ENCODE measurements at places on chromosomes 5 and 9. TPM values are rescaled to one million over a fixed set of nuclear protein-coding genes. Genes with fewer than 3 reads are reported as not detected.

- DNase-seq = no peak
Observed at GRCh38 chr9:2158766-2159430, 143.8 kb downstream of the SMARCA2 start.

- DNase-seq = no peak
Observed at GRCh38 chr5:12870872-12871539, 966.8 kb upstream of the CTNND2 start.

NXNL2 gene
- not detected for total RNA-seq

PAM gene
- total RNA-seq = 107 TPM

DNA sequence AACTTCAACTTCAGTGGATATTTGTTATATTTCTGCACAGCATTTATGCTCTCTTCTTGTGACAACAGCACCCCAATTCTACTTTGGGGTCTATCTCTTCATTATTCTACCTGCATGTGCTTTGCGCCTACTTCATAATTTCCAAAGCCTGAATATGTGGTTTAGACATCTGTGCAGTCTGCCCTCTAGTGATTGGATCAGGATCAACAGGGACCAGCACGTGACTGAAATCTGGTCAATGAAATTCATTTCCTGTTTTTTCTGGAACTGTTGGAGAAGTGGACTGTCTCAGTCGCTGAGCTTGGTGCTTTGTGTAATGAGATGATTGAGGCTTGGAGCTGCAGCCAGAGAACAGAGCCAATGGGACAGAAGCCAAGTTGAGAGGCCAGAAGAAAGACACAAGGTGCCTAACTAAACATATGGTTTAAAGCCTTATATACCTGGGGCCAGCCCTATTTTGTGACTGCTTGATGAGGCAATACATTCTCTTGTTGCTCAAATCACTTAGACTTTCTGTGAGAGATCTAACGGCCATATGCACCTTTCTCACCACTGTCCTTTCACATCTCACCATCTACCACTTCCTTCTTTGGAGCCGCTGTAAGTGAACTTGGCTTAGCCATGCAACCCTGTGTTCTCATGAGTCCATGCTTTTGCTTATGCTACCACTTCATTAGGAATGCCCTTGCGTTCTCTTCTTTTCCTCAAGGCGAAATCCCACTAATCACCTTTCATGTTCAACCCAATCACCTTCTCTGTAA is 68.8 kb upstream of the PPP2R2B start:
- no peak for DNase-seq

GRCh38 chr5:112907166-112907631 is 14.8 kb downstream of the REEP5 start:
- no peak for DNase-seq

DNA sequence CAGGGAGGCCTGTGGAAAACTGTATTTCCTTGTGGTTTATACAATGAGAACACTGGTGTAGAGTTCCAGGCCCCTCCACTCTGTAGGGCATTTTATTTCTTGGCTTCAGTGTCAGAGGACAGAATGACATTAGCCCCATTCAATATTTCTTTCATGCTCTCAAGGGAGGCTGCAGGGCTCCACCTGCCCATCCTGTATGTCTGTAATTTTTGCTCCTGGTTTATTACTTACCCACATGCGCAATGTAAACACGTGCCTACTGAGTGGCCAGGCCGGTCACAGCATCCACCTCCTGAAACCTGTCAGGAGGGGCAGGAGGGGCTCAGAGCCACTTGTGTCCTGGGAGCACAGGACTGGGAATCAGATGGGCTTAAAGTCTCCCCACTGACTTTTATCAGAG is 82.4 kb downstream of the GADD45G start:
- no peak for DNase-seq

- DNase-seq = no peak
Observed at GRCh38 chr5:162240734-162241133, 173.2 kb downstream of the GABRG2 start.

GRCh38 chr5:124726631-124727362 is 19.6 kb downstream of the ZNF608 start:
- DNase-seq = no peak

GRCh38 chr5:178078197-178079010 is 34.9 kb upstream of the N4BP3 start:
- DNase-seq = no peak

EQTN gene
- 0.45 TPM for total RNA-seq

PSAT1 gene
- 12.6 TPM for total RNA-seq

- DNase-seq = no peak
Observed at GRCh38 chr5:150075806-150076205, 10.5 kb downstream of the CSF1R start.

- no peak for DNase-seq
Observed at GRCh38 chr9:32340361-32340760, 44.1 kb upstream of the ACO1 start.

DNA sequence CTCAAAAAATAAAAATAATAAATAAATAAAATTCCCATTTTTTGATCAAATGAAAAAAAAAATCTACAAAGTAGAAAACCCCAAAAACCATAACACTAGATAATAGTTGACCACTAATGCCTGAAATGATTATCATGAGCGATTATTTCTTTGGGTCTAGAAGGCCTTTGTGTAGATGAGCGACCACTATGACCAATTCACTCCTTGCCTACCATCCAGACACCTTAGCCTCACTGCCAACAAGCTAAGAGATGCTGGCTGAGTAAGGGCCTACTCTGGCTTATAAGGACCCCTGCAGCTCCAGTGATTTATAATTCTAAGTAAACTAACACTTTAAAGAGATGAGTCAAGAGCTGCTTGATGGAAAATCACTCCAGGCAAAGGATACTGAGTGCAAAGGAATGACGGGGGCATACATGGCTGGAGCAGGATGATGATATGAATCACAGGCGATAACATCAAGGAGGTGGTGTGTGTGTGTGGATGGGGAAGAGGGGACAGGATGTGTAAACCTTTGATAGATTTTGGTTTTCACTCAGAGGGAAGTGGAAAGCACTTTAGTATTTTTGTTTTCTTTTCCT is 4.8 kb upstream of the F2RL1 start:
- DNase-seq = no peak

MAPK9 gene
- total RNA-seq = 49.8 TPM

- DNase-seq = no peak
Observed at GRCh38 chr9:125521462-125522327, 185.3 kb downstream of the MAPKAP1 start.

MUSK gene
- 3.5 TPM for total RNA-seq

- DNase-seq = no peak
Observed at GRCh38 chr9:100219347-100219746, 120.3 kb downstream of the INVS start.

DNA sequence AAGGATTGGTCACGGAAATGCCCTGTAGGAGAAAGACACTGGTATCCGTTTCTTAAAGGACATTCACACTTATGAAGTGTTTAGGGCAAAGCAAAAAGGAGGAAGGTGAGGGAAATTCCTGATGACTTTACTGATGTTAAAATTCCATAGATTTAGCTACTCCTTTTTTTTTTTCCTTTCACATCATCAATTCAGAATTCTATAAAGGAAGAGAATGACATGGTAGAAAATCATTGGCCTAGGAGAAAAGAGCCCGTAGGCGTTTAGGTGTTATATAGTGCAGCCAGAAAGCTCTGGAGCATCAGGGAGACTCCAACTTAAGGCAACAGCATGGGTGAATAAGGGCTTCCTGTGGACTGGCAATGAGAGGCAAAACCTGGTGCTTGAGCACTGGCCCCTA is at the start of gene TSLP:
TSLP (plus strand) TSS at position 301 of the 400 bp plus-strand sequence. CDS start 178 bp downstream, outside the sequence.
- no peak for DNase-seq

SPATA31D4 gene
- total RNA-seq = not detected

DNA sequence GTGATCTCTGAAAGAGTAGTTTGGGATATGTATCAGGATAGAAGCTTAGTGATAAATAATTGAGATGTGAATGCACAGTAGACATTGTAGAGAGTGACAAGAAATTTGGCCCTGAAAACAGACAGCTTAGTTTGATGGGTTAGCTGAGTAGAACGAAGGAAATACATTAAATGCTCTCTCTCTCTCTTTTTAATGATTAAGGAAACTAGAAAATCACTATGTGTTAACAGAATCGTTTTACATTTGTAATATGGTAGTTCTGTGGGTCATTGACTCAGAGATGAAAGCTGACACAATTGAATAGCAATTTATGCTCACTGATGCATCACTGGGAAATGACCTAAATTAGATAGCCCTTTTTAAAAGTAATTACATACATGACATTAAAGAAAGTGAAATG is 739.8 kb upstream of the PTPRD start:
- DNase-seq = no peak

SOWAHA gene
- 38.8 TPM for total RNA-seq

DNA sequence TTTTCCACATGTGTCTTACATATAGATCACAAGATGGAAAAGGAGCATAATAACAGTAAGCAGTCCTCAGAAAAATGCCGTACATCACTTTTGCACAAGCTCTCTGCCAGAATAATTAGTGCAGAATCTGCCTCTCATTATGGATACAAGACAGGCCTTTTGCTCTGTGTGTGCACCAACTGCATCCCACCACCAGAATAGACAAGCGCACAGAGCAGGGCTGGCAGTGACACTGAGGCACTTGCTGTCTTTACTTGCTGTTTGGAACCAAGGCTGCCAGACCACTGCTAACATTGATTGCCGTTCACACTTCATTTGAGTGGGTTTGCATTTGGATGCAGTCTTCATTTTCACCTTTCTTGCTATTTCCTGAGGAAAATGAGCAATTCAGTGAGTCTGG is 741.3 kb downstream of the TLE1 start:
- DNase-seq = no peak

FOXD1 gene
- not detected for total RNA-seq

STPG3 gene
- not detected for total RNA-seq

- DNase-seq = no peak
Observed at GRCh38 chr9:135764731-135765130, 62.7 kb downstream of the KCNT1 start.

KCNN2 gene
- 0.49 TPM for total RNA-seq

DNA sequence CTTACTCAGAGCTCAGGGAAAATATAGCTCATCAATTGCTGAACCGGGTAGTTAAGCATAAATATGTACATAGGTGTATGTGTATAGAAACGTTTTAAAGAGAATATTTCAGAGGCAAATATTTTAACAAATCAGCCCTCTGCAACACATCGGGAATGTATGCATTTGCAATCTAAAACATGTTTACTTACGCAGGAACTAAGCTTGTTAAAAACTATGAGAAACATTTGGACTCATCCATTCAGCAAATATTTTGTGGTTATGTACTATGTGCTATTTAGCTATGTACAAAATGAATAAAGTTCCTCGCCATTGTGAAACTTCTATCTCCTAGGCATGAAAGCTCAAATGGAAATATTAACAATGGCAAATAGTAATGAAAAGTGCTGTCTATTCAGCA is 469.9 kb downstream of the ARHGEF28 start:
- no peak for DNase-seq

- no peak for DNase-seq
Observed at GRCh38 chr9:126526218-126527108, 87.3 kb upstream of the LMX1B start.

ARL10 gene
- total RNA-seq = 1.0 TPM

DNA sequence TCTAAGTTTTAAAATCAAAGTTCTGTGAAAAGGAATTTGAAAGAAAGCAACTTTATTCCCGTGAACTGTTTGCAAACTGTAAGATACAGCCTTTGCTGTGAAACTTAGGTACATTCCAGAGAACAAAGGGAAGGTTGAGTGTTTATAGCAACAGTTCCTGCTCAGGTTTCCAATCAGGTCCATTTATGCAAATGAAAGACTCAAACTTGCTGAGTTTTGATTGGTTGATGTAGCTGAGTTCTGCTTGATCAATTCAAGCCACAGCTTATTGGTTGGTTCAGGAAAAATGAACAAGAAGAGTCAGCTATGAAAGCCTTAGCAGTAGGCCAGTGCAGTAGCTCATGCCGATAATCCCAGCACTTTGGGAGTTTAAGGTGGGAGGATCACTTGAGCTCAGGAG is 37.9 kb downstream of the SLC27A6 start:
- DNase-seq = no peak

DNA sequence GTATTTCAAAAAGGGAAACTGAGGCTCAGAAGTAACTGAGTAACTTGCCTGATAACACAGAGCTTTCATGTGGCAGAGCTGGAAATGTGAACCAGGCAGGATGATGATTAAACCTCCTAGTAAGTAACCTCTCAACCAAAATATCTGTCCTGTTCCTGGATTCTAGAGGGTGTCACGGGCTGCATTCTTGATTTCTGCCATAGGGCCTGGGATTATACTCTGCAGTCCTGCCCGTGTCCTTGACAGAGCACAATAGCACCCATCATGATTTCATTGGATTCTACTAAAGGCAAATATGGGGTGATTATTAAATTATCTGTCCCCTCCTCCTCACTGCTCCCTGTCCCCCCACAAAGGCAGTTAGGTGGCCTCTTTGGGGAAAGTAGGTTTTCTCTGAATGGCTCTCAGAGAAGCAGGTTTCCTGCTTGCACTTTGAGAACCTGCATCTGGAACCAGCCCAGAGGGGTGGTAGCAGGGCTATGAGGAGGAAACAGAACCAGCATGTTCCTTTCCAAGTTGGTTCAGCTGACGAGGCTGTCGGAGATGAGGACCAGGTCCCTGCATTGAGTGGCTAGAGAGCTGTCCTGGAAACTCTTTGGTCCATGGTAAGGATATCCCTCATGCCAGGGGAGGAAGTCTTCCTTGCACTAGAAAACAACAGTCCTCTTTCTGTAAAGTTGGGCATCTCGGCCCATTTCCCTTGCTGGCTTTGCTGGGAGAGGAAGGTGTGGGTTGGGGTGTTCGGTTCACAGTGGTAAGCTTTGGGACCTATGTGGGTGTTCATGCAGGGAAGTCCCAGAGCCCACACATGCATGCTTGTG is 36.6 kb downstream of the PPARGC1B start:
- DNase-seq = no peak

DNA sequence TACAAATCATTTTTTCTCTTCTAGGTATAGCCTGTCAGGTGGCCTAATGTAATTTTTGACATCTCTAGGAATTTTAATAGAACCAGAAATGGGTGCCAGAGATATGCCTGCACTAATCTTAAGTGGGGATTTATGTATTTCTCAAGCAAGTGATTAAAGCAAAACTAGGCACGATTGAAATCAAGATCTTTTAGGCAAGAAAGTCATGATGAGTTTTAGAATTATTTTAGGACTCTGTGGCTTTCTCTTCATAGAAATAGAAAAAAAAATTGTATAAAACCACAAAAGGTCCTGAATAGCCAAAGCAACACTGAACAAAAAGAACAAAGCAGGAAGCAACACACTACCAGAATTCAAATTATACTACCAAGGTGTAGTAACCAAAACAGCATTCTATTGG is 952 bp upstream of the AMACR start:
- DNase-seq = no peak

CAMK2A gene
- 0.17 TPM for total RNA-seq

DNA sequence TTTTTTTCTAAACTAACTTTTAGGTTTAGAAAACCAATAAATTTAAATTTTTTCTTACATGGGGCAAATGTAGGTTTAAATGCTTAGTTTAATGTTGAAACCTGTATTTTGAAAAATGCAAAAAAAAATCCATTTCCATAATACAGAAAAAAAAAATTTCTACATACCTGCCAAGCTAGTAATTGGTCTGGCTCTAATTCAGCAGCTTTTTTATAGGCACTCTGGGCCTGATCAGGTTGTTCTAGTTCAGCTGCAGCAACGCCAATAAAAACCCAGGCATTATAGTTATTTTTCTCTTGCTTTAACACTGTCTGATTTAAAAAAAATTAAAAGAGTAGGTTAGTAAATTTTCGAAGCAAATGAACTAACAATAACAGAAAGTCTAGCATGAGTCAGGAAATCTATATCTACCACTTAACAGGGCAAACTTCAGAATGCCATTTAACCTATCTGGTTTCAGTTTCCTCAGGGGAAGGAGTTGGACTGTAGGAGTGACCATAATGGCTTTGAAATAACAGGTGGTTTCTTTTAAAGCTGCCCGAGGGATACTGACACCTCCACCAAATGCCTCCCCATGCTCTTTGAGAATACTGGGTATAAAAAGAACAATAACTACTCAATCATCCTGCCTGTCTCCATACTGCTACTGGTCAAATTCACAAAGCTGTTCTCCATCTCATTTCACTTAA is 11.6 kb downstream of the SKIC3 start:
- no peak for DNase-seq
